ENCODE measurements at places on chromosomes 16 and 17.

DNA sequence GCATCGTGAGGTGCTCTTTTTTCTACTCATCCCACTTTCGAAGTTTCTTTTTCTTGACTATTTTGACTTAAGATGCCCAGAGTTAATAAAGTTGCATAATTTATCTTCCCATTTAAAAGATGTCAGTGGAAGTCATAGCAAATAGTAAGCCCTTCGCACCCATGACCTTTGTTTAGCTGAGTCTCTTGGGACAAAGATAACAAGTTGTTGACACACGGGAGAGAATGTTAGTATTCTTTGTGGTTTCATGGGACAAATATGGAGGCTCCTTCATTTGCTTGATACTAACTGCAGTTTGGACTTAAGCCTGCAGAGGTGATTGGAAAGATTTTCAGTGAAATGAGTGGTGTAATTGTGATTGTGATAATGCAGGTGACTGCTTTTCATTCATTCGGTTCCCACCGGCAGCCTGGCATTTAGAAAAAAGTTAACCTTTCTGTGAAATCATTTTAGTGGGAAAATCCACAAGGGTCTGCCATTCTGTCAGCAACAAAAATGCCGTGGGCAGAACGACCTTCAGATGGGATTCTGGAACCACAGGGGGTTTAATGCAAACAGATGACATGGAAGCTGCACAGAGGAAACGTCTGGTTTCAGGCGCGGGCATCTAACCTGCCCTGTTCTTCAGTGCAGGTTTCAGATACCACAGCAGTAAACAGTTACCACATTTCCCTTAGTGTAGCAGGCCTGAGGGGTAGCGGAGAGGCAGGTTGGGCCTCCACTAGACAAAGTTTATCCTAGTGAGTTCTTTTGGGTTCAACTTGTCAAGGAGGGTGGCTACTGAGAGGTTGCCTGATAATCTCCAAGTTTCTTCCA, 123.0 kb downstream of the RPTOR start:
- DNase-seq: no peak

DNA sequence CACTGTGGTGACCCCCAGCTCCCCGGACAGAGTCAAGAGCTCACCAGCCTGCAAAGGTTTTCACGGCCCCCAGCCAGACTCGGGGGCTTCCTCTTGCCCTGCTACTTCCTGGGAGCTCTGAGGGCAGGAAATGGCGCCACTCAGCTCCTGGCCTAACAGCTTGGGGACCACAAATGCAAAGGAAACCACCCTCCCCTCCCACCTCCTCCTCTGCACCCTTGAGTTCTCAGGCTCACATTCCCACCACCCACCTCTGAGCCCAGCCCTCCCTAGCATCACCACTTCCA, 375 bp upstream of the SPN start:
- DNase-seq: no peak

GRCh38 chr16:22270525-22270924, 26.7 kb upstream of the POLR3E start:
- no peak for DNase-seq

- DNase-seq: no peak
Measured at GRCh38 chr16:86240716-86241363, 269.5 kb upstream of the FOXF1 start.

DNA sequence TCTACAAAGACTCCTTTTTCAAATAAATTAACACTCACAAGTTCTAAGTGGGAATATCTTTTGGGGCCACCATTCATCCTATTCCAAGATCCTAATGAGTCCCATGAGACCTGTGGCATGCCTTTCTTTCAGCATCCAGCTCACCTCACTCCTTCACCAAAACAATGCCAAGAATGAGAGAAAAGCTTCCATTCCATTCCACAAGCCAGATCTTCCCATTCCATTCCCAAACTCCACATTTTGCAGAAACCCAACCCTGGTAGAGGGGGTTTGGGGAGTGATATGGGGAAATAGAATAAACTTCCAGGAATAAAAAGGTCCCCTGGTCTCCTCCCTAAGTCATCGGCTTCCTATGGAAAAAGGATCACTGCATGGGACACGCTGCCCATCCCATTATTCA, 392.2 kb downstream of the NPIPA8 start:
- DNase-seq: no peak

DNA sequence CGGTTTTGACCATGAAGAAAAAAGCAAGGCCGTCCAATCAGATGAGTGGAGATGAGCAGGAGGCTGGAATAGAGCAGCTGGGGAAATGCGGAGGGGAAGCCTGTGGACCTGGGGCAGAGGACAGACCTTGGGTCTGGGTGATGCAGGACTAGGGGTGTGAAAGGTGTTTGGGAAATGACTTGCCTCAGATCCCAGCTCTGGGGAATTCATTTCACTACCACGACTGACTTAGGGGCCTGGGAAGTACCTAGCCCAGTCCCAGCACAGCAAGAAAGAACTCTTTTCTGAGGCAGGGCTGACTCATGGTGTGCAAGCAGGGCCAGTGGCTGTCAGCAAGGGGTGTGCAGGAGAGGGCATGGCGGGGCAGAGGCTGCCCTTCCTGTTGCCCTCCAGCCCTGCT, 14.8 kb downstream of the DNAI2 start:
- no peak for DNase-seq

DNA sequence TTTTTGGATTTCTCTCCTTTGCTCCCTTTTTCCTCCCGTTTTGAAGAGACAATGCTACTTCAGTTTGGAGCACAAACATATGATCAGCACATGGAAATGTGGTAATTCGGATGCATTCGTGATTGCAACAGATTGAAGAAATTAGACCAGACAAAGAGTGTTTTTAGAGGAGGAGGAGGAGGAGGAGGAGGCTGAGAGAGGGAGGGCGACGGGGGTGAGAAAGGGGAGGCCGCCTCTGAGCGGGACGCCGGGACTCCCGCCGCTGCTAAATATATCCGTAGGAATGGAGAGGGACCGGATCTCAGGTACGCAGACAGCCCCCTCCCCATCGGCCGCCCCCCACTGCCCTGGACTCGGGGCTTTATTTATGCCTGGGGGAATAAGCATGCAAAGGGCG, 179.3 kb downstream of the SEC14L1 start:
- no peak for DNase-seq
